ENCODE measurements at places on chromosomes 12 and 14. TPM values are rescaled to one million over a fixed set of nuclear protein-coding genes. Genes with fewer than 3 reads are reported as not detected.

GRCh38 chr12:84128117-84128991, 784.2 kb downstream of the SLC6A15 start:
- no peak for DNase-seq

DNA sequence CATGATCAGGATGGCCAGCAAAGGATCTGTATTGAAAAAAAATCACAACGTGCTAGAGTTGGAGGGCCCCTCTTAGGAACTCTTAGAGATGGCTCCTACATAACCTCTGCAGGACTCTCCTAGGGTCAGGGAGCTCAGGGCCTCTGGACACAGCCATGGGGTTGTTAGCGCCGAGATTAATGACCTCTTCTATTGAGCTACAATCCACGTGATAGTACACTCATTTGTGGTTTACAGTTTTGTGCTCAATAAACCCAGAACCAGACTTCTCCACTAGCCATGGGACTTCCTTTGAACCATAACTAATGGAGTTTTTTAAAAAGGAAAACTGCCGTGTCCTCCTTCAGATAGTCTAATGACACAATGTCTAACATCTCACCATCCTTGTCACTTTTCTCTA, 29.6 kb upstream of the HDAC7 start:
- DNase-seq: no peak

DNA sequence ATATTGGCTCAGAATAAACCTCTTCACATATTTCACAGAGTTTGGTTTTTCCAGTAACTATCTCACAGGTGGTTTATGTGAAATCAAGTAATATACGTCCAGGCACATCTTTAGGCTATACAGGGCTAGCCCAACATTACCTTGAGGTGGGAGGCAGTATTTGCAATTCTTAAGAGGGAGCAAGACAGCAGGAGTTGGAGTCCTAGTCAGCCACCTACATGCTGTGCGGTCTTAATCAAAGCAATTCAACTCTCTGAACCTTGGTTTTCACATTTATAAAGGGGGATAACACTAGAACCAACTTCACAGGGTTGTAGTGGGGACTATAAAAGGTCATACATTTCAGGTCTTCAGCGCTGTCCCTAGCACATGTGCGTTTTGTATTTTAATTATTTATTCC, 73.5 kb upstream of the FICD start:
- no peak for DNase-seq

- DNase-seq: peak; percentile 76
Measured at GRCh38 chr14:104139460-104140212, 1.2 kb downstream of the KIF26A start.

GRCh38 chr14:42316693-42317092, 710.0 kb downstream of the LRFN5 start:
- DNase-seq: no peak

DNA sequence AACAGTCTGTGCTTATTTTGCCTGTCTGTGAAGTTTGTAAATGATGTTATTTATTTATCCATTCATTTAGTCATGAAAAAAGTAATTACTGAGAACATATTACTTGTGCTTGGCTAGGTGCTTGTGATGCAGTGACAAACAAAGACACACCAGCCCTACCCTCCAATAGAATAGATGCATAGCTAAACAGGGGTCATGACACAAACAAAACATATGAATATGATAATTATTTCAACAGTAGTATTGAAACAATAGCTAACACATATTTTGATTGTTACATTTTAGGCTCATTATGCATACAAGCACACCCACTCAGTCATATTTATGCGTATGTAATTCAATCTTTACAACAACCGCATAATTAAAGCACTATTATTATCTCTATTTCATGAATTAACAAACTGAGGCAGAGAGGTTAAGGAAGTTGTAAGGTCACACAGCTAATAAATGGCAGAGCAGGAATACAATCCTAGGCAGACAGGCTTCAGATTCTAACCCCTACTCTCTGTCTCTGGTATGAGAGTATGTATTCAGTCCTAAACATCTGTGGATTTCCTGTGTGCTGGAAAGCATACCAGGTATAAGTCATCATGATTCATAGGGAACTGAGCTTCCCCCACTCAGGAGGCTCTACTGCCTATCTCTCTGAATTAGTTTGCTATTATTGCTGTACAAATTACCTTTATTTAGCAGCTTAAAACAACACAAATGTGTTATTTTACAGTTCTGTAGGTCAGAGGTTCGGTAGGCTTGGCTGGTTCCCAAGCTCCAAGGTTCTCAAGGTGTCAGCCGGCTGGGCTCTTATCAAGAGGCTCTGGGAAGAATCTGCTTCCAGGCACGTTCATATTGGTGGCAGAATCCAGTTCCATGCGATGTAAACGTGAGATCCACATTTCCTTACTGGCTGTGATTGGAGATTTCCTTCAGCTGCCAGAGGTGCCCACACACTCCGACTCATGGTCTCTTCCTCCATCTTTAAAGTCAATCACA, 509.4 kb downstream of the GALC start:
- no peak for DNase-seq

DNA sequence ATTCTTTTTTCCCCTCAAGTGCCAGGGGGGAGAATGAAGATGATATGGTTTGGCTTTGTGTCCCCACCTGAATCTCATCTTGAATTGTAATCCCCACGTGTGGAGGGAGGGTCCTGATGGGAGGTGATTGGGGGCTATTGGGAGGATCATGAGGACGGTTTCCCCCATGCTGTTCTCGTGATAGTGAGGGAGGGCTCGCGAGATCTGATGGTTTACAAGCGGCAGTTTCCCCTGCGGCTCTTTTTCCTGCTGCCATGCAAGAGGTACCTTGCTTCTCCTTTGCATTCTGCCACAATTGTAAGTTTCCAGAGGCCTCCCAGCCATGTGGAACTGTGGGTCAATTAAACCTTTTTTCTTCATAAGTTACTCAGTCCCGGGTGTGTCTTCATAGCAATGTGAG, 173.7 kb downstream of the CAND1 start:
- no peak for DNase-seq

DNA sequence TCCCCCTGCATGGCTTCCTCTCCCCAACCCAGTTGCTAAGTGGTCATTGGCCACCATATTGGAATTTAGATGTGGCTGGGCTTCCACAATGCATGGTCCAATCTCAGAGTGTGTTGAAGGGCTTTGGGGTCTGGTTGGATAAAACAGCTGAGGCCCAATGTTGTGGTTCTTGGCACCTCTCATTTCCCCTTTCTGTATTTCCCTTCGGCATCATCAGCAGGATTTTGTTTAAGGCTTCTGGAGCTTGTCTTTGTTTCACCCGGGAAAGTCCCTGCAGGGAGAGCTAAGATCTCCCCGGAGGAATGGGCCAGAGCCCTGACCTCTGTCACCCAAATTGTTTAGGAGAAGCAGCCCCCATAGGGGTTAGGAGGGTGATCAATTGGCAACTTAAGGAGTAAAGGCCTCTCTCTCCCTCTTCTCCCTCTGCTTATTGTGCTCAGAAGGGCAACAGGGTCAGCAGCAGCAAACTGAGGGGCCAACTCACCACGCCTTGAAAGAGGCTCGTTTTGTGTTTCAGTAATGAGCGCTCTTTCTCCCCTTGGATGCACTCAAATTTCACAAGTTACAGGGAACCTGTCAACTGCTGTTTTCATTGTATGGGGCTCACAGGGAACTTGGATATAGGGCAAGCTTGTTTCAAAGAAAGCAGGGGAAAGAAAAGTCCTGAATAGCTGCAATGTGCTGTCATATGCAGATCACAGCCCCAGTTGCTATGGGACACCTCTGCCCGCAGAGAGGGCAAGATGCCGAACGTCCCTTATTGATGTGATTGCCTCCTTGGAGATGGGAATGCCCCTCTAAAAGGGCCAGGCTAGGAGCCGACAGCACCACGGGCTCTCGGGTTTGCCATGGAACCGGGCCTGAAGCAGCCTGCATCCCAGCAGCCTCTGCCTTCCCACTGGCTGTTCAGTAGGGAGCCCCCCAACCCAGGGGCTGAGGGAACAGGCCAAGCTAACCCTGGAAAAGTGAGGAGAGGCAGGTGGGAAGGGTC, 223.7 kb downstream of the ZFP36L1 start:
- DNase-seq: no peak

DNA sequence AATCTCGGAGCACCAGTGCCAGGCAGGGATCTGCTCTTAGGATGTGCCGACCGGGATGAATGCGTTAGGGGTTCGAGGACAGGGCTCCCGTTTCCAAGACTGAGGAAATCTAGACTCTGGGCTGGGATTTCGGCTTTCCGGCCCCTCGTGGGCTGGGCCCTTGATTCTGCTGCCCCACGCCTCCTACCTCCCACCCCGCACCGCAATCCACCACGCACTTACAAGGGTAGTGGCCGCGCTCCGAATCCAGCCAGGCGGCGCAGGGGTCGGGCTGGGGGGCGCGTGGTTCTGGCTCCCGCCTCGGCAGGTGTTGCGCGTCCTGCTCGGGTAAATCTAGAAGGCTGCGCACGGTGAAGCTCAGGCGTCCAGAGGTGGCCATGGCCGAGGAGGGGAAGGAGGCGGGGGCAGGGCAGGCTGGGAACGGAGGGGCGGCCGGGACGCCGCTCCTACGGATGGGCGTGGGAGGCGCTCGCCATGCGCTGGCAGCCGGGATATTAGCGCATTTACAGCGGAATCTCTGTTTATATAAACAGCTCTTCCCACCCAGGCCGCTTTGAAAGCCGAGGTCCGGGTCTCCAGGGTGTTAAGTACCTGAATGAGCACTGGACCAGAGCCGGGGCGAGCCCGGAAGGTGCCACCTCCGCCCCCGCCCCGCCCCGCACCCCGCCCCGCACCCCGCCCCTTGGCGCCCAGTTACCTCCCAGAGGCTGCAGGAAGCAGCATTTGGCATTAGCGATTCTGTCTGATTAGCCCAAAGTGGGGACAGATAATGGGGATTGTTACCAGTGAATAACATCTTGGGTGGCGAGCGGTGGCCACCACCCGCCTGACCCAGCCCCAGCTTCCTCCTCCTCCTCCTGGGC, at the start of gene NKX2-8:
NKX2-8 (minus strand) TSS at position 604 of the 863 bp plus-strand sequence; CDS start at position 379, 225 bp downstream.
- DNase-seq: no peak

DNA sequence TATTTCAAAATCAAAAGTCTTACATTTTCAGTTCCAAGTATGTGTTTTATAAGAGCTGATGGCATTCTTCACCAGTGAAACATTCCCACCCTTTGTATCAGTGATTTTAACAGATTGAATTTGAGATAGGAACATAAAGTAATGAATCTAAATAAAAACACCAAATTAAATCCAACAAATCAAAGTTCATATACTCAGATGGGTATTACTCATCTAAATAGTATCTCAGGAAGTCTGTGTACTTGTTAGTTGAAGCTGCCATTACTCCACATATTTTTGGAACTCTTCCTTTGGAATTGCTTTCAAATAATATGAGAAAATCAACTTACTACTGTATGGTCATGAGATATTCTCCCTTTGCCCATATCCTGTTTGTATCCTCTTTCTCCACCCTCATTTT, 89.1 kb downstream of the MIA2 start:
- no peak for DNase-seq

DNA sequence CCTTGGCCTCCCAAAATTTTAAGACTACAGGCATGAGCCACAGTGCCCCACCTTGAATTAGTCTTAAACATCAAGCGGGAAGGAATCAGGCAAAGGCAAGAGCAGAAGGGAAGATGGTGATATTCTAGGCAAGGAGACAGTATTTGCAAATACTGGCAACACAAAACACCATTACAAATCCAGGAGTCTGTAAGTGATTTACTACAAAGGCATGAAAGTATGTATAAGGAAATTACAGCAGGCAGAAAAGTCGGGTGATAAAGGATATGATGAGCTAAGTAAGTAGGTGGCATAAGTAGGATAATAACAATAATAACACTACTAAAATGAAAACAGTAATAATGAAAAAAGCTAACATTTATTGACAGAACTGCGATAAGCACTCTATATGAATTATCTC, 28.5 kb downstream of the FMNL3 start:
- DNase-seq: no peak

GRCh38 chr12:48542300-48542928, 17.0 kb downstream of the OR8S1 start:
- no peak for DNase-seq

- DNase-seq: no peak
Measured at GRCh38 chr12:97404093-97404492, 58.5 kb upstream of the RMST start.

GRCh38 chr12:59940631-59941342, 345.0 kb downstream of the SLC16A7 start:
- no peak for DNase-seq

- DNase-seq: no peak
Measured at GRCh38 chr12:27614866-27615265, 81.4 kb upstream of the REP15 start.

The MDM1 gene
- 14.9 TPM for total RNA-seq

The PGF gene
- total RNA-seq: 2.9 TPM

DNA sequence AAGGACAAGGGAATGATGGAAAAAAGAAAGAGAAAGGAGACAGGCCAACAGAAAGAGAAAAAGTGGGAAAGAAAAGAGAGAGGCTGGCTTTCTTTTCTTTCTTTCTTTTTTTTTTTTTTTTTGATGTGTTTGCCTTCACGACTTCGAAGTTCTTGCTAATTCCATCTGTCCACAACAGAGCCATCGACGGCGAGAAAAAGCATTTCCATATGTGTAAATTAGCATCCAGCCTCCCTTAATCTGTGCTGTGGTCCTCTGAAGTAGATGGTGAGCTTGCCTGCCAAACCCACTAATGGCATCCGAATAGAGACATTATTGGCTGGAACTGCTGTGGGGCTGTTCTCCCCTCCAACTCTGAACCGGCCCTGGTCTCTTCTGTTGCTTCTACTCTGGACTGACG, 997.4 kb downstream of the BCL11B start:
- no peak for DNase-seq

GRCh38 chr12:132450418-132451171, 39.4 kb upstream of the FBRSL1 start:
- no peak for DNase-seq

- DNase-seq: no peak
Measured at GRCh38 chr12:64269161-64269560, 47.1 kb upstream of the KICS2 start.

GRCh38 chr14:39310051-39310450, 76.3 kb downstream of the MIA2 start:
- DNase-seq: no peak

The ABCD2 gene
- 26.0 TPM for total RNA-seq

DNA sequence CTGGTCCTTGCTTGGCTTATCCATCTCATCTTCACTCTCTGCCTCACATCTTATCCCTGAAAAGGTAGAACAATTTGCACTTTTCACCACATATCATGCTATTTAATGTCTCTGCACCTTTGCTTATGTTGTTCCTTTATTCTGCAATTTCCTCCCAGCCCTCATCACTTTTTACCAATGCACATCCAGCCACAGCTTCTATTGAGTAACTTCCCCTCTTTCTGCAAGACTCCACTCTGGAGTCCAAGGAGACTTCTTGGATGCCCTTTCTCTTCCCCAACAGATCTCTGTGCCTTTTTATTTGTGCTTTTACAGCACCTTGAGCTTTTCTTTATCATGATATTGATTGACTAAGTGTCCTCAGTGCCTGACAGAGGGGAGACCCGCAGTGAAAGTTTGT, 797.1 kb downstream of the VRK1 start:
- DNase-seq: no peak

DNA sequence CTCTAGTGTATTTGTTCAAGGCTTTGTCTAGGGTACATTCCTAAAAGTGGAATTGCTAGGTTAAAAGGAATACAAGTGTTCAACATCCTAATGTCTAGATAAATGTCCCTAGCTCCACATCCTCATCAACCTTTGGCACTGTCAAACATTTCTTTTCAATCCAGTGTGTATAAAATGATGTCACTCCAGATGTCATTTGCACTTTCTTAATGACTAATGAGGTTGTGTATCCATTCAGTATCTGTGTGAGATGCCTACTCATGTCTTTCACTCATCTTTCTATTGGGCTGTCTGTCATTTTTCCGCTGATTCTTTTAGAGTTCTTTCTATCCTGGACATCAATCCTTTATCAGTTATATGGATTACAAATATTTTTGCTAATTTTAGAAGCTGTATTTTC, 43.3 kb downstream of the ARMH4 start:
- no peak for DNase-seq

The STAC3 gene
- 3.9 TPM for total RNA-seq

Measured in mesenteric fat pad (tissue), 1 donor.